ENCODE measurements at places on chromosomes 5 and 9.
A peak's percentile ranks its signal among the peaks of the same experiment; 100 is the strongest.

DNA sequence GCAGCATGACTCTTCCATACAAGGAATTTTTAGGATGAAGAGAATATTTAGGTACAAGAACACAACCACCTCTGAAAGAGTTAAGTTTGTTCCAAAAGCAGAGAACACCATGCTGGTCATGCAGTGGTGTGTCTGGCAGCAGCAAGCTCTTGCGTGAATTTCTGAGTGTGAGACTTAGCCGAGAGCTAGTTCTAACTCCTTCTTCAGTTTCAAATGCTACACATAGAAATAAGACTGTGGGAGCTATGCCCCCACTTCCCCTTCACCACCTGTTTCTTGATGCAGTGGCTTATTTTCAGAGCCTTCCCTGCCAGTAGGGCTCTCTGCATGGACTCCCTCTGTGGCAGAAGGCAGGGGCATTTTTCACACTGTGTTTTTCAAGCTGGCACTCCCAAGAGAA, 122.9 kb upstream of the ZNF366 start:
- DNase-seq = no peak

DNA sequence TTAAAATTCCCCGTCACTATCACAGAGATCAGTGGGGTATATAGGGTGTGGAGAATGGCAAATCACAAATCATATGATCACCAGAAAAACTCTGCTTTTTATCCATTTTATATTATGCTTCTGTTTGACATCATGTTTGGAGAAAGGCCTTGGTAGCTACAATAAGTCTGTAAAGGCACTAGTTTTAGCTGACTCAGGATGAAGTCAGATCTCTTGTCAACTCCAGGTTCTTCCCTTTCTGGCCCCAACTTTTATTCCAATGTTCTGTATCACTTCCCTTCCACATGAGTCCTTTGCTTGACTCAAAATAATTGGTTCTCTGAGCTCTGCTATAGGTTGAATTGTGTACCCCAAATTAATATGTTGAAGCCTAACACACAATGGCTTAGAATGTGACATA, 484.9 kb downstream of the PTPRD start:
- DNase-seq = no peak

- no peak for DNase-seq
Observed at GRCh38 chr9:20570087-20570486, 52.2 kb downstream of the MLLT3 start.

- no peak for DNase-seq
Observed at GRCh38 chr5:87120518-87121303, 147.0 kb upstream of the RASA1 start.

DNA sequence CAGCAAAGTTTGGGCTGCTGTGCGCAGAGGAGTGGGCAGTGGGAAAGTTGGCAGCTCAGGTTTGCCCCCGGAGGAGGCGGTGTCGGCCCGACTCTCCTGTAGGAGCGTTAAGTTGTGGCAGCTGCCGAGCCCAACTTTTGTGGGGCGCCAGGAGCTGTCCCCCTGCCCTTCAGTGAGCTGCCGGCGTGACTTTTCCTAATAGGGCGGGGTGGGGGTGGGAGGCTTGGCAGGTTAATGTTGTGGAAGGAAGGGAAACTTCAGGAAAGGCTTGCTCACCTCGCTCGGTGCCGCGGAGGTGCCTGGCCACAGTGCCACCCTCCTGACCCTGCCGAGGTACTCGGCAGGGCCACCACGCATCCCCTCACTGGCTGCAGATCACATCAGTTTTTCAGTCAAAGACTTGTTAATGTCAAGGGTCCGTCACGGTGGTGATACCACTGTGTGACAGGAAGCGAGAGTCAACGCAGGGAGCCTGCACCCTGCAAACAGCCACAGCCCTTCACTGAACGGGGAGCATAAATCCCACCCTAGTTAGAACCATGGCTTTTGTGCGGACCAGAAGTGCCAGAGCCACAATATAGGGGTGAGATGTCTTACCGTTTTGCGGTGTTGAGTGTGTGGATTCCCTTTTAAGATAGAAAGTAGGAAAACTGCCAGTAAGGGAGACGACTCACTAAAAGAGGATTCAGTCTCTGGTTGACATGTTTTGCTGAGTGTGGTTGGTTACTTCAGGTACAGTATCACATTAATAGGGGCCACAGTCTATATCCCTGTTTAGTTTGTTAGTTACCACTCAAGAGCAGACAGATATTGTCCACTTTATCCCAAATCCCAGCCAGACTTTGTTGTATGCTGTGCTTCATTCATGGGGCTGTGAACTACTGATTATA, 796 bp downstream of the LNPEP start:
- DNase-seq = peak; percentile 31

- no peak for DNase-seq
Observed at GRCh38 chr5:106759581-106759980, 911.2 kb downstream of the EFNA5 start.

DNA sequence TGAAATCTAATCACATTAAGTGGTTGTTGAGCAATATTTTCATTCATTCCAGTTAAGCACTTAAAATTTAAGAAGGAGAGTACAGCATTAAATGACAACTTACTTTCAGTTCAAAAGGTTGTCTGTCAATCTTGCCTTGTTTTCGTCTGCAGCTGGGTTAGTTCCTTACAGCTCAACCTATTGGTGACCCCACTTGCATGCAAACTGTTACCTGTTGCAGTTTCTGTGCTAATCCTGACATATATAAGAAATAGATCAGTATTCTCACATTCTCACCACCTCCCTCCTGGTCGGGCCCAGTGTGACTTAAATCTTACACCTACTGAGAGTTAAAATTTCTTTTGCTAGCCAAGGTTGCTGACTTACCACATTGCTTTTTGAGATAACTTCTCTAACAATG, 191.8 kb upstream of the SMC2 start:
- DNase-seq = no peak

DNA sequence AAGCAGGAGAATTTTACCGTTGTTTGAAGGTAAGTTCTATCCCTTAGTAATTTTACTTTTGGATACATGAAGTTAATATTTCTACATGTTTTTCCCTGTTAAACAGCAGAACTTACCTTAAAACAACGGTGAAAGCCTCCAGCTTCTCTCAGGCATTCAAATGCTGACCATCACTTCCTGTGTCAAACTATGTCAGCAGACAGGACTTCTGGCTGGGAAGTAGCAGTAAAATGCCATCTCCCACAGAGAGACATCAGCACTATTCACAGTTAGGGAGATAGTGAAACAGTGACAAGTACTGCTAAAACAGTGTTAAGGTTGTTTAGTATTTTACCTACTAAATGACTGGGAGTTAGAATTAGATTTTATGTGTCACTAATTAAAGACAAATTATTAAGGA, 34.2 kb upstream of the GOLGA1 start:
- DNase-seq = no peak

DNA sequence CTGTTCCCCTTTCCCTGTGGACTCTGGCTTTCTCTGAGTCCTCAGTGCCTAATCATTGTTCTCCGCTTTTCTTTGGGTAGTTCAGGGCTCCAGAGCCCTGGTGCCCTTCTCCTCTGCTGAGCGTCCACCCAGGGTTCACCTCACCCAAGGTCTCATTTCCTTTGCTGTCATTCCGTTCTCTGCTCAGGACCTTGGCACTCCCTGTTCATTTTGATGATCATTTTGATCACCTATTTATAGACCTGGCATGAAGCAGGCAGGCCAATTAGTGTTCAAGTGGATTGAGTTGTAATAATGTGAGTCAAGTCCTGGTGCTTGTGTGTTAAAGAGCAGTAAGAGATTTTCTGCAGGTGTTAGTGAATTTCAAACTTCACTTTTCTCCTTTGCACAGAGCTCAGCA, 3.6 kb downstream of the TRIO start:
- no peak for DNase-seq

GRCh38 chr5:138986186-138986800, 111.2 kb upstream of the LRRTM2 start:
- no peak for DNase-seq

DNA sequence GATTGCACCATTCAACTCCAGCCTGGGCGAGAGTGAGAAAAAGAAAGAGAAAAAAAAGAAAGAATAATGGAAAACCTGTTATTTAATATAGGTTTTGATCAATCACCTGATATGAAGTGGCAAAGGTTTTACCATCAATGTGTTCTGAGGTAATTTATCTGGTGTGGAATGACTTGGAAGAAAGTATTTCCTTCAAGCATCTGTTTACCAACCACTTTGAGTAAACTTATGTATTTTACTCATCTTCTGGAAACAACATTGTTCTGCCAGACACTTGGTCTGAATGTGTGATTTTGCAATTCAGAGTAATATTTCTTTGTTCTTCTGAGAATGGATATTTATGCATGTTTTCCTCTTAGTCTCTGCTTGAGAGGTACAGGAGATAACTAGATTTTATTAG, 24.3 kb downstream of the KIF2A start:
- no peak for DNase-seq

GRCh38 chr9:134366223-134367031, 40.2 kb downstream of the RXRA start:
- DNase-seq = no peak

DNA sequence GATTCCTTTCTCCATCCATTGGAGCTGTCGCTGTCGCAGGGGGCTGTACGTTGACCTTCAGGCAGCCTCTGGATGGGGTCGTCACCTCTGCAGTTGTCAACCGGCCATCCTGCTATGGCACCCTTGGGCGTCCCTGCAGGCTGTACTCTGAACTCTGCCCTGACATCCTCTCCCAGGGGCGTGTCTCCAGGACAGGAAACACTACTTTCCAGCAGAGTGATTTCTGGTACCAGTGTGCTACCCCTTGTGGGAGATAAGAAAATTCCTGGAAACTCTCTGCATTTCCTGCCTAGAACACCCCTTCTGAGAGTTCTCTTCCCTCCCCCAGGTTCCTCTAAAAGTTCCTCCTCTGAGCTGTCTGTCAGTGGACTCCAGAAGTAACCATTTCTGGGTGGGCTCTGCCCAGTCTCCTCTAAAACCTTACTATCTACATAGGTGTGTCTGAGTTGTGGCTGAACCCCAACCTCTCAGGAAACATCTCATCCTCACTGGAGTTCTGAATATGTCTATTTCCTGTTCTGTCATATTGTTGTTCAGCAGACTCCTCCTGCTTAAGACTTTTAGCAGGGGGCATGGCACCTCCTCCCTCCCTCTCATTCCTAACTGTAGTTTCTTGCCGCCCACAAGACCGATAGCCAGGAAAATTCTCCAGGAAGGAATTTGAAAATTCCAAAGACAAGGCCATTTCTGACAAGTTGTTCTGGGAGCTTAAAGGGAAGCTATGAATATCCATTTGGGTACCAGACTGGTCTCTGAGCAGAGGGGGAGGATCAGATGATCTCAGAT, 145.3 kb upstream of the RASEF start:
- no peak for DNase-seq

- DNase-seq = no peak
Observed at GRCh38 chr5:160291467-160291866, 20.9 kb downstream of the CCNJL start.

DNA sequence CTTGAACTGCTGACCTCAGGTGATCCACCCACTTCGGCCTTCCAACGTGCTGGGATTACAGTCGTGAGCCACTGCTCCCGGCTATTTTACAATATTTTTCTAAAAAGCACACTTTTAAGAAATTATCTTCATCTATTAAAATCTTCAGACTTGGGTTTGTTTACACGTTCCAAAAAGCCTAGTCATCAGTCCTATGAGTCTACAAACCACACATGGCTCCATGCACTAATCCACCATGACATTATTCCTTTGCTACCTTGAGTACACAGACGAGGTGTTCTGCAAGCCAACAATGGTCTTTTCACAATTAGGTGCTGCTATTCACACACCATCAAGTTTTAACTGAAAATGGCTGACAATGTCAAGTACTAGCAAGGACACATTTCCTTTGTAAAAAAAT, 41.0 kb downstream of the TRPM6 start:
- no peak for DNase-seq

DNA sequence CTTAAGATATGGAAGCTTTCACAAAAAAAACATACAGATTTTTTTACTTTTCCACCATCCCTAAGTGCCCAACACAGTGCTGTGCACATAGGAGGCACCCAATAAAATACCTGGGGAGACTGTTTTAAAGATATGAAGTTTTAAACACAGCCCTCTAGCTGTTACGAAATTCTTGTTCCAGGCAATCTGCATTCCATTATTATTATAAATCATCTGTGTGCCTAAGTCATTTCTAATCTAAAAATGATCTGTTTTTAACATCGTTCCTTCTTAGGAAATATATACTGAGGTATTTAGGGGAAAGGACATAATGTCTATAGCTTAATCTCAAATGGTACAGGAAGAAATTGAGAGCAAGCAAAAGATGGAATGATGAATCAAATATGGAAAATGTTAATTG, 32.7 kb upstream of the ISCA1 start:
- no peak for DNase-seq

DNA sequence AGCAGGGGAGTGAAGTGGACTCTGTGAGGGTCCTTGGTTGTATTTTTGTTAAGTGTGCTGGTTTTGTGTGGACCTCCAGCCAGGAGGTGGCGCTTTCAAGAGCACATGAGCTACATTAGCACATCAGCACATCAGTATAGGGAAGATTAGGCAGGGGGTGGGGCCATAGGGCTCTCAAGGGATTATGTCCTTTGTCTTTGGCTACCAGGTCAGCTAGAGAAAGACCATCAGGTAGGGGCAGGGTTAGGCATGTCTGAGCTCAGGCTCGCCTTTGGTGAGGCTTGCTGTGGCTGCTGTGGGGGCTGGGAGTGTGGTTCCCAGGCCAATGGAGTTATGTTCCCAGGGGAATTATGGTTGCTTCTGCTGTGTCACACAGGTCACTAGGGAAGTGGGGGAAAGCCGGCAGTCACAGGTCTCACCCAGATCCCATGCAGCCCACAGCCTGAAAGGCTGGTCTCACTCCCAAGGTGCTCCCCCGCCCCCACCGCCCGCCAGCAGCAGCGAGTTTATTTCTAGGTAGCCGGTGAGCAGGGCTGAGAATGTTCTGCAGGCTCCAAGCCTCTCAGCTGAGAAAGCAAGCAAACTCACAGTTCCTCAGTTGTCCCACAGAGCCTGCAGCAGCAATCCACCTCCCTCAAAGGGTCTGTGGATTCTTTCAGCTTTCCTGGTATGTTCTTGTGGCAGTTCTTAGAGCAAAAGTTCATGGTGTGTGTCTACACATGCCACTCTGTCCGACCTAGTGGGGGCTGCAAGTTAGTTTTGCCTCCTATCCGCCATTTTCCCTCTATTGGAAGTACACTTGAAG, 13.7 kb downstream of the OR1J1 start:
- no peak for DNase-seq

- DNase-seq = no peak
Observed at GRCh38 chr9:106954558-106954957, 91.6 kb downstream of the ZNF462 start.

DNA sequence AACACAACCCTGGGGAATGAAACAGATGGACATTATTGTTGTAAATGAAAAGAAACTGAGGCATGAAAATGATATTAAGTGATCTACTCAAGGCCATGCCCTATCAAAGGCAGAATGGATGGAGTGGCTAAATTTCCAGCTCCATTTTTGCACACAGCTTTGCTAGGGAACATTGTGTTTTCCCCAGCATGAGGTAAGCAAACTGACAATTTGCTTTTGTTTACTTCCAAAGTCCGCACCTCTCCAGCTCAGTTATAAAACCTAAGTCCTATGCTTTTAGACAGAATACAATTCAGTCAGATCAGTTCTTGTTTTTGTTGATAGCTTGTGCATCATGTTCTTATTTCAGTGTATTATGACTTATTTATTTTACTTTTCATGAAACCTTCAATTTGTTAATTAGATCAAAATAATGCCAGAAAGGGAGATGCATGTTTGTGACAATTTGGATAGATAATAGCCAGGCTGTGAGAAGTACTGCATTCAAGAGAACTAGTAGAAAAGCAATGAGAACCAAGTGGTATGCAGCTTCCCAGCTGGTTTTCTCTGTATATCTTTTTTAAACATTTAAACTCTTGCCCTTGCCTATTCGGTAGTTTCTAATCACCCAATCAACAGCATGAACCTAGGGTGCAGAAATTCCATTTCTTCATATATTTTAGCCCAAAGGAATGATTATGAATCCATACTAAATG, 380.8 kb downstream of the SPATA31D1 start:
- DNase-seq = no peak

GRCh38 chr9:129889122-129889940, 54.1 kb downstream of the USP20 start:
- no peak for DNase-seq

Measured in T-helper 17 cell (primary cell).